ENCODE measurements at places on chromosomes 4 and X.

GRCh38 chr4:115366390-115366789, 253.0 kb upstream of the NDST4 start:
- no peak for DNase-seq

DNA sequence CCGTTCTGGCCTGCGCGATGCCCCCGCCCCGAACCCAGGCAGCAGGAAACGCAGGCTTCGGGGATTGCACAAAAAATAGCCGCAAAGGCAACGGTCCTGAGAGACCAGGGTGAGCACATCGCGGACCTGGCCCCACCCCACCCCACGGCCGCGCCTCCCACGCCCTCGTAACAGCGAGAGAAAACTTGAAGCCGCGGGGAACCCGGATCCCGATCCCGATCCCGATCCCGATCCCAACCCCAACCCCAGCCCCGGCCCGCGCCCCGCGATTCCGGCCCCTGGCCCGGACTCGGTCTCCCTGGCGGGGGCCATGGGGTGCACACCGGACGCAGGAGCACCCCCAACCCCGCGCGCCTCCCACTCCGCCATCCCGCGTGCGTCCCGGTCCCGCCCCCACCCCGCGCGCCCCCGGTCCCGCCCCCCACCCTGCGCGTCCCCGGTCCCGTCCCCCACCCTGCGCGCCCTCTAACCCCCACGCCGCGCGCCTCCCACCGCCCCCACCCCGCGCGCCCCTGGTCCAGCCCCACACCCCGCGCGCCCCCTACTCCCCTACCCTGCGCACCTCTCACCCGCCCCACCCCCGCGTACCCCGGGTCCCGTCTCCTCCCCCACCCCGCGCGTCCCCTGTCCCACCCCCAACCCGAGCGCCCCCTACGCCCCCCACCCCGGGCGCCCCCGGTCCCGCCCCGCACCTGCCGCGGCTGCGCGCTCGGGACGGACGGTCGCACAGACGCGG, 29.0 kb downstream of the NOP14 start:
- DNase-seq: peak; percentile 19

DNA sequence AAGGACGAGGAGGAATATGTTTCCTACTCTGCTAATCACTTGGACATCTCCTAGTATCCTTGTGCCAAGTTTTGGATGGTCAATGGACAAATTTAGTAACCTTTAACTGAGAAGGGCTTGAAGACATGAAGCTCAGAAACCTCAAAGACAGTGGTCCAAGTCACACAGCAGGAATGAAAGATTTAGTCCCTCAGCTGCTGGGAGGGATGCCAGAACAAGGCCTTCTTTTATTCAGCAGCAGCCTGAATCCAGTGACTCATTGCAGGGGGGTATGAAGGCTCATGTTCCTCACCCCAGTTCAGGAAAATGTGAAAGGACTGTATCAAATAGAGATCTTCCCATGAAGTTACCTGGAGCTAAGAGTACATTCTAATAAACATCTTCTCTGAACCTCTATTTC, 214.9 kb upstream of the UGT8 start:
- DNase-seq: peak; percentile 69

GRCh38 chr4:80989921-80990544, 40.5 kb upstream of the BMP3 start:
- peak; percentile 80 for DNase-seq

- no peak for DNase-seq
Measured at GRCh38 chr4:76666944-76667532, 230.9 kb downstream of the SOWAHB start.

- peak; percentile 34 for DNase-seq
Measured at GRCh38 chr4:95204873-95205272, 343.9 kb downstream of the UNC5C start.

- DNase-seq: no peak
Measured at GRCh38 chr4:173661001-173661400, 131.0 kb upstream of the HAND2 start.

DNA sequence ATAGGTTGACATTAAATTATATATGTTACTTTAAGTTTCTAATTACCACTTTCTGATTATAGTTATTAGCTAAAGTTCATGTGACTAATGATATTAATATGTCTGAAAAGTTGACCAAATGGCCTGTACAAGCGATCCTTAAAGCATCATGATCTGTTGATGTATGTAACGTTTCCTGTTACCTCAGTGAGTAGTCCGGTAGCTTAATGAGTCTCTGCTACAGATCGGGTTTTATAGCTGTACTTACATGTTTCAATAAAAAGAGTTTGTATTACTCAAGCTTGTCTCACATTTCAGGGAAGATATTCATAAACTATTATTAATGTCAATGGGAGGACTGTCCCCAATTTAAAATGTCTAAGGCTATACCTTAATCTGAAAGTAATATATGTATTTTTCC, 246.3 kb downstream of the PPP3CA start:
- peak; percentile 48 for DNase-seq

DNA sequence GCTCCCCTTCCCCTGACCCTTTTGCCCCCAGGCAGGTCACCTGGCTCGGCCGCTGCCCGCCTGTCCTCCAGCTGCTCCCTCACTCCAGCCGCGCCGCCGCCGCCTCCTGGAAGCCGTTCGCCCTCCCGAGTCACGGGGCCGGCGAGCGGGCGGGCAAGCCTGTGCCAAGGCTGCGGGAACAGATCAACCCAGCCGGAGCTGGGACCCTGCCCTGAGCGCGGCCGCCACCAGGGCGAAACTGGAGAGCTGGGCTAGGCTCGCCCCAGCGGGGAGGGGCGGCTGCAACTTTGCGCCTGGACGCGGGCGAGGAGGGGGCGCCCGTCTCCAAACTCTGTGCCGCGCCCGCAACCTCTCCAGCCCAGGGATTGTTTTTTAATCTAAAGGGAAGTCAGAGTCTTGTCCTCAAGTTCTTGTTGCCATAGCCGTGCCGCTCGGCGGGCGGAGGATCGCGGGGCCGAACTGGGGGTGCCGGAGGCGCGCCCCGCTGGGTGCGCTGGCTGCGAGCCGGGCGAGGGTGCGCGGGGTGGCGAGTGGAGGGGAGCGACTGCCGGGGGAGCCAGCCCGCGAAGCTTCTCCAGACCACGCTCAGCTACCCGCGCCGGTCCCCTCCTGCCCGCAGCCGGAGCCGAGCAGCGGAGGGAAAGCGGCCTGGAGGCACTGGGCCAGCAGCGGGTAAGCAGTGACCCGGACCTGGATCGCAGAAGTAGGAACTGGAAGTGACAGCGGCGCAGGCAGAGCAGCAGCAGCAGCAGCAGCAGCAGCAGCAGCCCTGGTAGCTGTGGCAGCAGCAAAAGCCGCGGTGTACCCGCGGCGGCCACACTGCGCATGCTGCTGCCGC, 13.4 kb downstream of the ARHGEF6 start:
- DNase-seq: peak; percentile 59

GRCh38 chr4:71404049-71404448, 65.2 kb downstream of the SLC4A4 start:
- DNase-seq: peak; percentile 15

- DNase-seq: no peak
Measured at GRCh38 chr4:3299122-3299975, 6.5 kb downstream of the RGS12 start.

- no peak for DNase-seq
Measured at GRCh38 chrX:101409043-101409442, 1.0 kb downstream of the HNRNPH2 start.

- peak; percentile 48 for DNase-seq
Measured at GRCh38 chrX:40843643-40844042, 108.3 kb upstream of the MED14 start.

DNA sequence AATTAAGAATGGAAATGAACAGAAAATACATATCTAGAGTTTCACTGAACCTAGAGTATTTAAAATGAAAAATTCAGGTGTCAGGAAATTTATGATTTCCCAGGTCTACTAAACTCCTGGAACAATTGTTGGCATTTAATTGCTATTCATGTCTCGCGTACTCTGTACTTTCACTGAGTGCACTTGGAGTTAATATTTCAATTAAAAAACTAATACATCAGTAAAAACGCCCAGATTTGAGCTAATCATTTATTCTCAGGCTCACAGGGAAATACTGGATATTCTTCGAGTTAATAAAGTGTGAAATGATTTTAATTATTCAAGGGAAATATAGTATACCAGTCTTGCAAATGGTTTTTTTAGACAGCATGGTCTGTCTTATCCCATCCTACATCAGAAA, 125.9 kb downstream of the CHRNA9 start:
- DNase-seq: no peak

DNA sequence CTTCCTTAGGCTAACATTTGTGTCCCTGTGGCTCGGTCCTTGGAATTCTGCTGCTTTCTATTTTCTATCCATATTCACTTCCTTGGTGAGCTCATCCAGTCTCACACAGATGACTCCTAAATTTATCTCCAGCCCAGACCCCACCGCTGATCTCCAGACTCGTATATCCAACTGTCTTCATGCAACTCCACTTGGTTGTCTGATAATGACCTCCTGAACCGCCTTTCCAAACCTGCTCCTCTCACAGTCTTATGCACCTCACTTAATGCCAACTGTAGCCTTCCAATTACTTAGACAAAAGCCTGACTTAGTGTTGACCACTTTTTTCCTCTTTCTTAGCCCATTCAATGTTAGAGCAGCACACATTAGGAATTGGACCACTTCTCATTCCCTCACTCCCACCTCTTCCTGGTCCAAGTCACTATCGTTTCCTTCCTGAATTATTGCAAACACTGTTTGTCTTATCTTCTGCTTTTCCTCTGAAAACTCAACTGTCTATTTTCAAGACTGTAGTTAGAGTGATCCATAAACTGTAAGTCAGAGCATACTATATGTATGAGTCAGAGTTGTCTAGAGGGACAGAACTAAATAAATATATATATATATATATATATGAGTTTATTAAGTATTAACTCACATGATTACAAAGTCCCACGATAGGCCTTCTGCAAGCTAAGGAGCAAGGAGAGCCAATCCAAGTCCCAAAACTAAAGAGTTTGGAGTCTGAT, 292.5 kb downstream of the UNC5C start:
- DNase-seq: peak; percentile 51

Data from PC-3 (cell line).